ENCODE measurements at places on chromosomes 16 and 17.

- DNase-seq, result no peak
Measured at GRCh38 chr17:72360386-72360940, 239.6 kb downstream of the SOX9 start.

DNA sequence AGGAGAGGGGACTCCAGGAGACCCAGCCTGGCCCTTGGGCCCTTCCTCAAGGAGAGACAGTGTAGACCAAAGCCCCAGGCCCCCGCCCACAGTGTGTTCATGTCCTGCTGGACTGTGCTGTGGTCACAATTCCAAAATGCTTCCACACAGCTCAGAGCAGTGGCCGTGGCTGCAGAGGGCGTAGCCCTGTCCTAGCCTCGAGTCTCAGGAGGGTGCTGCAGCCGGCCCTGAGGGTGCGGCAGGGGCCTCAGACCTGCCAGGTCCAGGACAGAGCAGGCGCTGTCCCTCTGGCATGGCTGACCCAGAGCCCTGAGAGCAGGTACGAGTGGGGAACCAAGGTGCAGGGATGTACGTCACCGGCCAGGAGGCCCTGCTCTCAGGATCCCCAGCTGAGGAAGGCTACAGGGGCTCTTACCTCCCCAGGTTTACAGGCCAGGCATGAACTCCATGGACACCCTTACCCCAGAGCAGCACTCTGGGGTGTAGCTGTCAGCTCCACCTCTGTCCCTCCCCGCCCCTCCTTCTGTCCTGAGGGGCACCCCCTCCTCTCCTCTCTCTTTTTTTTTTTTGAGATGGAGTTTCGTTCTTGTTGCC is 7.3 kb downstream of the DBNDD1 start:
- DNase-seq, result no peak

GRCh38 chr17:63694229-63694949 is 5.5 kb downstream of the LIMD2 start:
- peak; percentile 52 for DNase-seq

DNA sequence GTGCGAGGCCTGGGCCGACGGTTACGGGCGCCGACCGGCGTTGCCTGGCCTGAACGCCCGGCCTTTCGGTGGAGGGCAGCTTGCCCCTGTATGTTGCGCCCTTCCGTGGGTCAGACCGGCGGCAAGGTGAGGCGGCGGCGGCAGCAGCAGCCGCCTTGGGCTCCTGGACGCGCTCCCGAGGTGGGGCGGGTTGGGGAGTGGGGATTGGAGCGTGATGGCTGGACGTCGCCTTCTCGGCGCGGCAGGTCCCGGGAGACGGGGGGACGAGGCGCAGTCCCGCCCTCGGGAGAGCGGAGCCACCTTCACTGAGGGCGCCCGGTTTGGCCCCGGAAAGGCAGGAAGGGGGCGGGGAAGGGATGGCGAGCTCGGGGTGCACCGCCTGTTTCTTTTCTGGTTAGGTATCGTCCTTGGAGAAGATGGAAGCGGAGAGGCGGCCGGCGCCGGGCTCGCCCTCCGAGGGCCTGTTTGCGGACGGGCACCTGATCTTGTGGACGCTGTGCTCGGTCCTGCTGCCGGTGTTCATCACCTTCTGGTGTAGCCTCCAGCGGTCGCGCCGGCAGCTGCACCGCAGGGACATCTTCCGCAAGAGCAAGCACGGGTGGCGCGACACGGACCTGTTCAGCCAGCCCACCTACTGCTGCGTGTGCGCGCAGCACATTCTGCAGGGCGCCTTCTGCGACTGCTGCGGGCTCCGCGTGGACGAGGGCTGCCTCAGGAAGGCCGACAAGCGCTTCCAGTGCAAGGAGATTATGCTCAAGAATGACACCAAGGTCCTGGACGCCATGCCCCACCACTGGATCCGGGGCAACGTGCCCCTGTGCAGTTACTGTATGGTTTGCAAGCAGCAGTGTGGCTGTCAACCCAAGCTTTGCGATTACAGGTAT is 671 bp downstream of the DGKE start:
- DNase-seq, result peak; percentile 74

DNA sequence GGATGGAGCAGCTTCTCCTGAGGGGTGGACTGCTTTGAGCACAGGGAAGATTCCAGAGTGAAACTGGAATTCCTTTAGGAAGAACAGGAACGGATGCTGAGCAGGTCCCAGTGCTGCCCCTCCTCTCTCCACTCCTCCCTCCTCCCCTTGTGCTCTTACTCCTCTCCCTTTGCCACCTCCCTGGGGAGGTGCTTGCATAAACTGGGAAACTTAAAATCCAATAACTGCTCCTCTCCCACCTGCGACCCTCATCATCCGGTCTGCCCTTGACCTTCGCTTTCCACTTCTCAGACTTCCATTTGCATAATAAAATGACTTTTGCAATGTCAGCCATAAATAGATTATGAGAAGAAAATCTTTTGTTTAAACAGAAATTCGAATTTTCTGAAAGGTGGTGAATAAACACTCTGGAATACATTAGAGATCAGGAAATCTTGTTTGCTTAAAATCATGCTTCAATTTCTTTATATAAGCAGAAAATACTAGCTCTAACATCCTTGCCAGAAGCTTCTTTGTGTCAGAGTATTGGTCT is 23.7 kb downstream of the HSBP1 start:
- DNase-seq, result no peak

GRCh38 chr17:81037026-81037797 is 2.3 kb downstream of the BAIAP2 start:
- no peak for DNase-seq

DNA sequence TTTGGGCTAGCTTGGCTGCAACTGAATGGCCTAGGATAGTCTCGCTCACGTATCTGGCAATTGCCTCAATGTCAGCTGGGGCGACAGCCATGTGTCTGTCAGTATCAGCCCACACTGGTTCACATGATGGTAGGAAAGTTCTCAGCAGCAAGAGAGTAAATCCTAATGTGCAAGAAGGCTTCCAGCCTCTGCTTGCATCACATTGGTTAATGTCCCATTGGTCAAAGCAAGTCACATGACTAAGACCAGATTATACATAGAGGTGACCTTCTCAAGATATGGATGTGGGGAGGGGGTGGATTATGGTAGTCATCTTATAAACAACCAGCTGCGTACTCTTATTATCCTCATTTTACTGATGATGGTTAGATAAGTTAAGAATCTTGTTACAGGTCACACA is 31.0 kb downstream of the CHP2 start:
- no peak for DNase-seq

DNA sequence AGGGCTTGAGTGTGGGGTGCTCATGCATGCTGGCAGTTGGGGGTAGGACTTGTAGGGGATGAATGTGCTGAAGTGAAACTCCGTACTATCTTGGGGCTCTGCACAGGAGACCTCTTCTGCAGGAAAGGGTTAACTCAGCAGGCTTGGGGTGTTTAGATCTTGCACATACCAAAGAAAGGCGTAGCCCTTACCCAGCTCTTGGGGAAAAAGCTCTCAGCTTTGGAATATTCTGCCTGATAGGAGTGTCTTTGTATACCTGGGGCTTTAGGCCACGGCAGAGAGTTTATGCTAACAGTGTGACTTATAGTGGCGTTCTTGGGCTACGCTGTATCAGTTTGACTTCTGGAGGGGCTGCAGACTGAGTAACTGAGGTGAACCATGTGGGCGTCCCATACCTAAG is 21.1 kb downstream of the KRT25 start:
- DNase-seq, result no peak

Data from NB4 (cell line).